ENCODE measurements at places on chromosomes 4 and X.

GRCh38 chr4:2287594-2287915 lies 25.6 kb upstream of the MXD4 start:
- no peak for DNase-seq

GRCh38 chr4:141375855-141376254 lies 155.2 kb downstream of the ZNF330 start:
- peak; percentile 65 for DNase-seq

DNA sequence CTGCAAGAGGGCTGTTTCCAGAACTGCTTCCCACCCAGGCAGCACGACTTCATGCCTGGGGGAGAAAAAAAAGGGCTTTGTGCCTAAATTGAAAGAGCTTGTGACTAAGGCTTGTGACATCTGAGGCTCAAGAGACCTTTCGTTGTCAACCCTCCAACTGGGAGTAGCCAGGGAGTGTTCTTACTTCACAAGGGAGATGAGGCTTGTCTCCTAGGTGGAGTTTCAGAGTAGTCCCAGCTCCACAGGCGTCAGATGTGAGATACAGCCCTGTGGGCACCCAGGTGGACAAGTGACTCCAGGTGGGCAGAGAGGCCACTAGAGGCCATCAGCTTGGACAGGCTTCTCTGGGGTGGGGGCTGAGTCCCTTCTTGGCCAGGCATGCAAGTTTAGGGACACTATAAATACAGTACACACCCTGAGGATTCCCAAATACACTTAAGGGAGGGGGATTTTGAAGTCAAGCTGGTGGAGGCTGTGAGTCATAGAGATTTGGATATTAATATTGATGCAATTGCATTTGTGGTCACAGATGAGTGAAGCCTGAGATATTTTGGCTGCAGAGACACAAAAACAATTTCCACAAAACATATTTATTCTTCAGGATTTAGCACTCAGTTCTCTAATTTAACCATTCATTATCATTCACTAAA lies 40.1 kb upstream of the SETD7 start:
- DNase-seq, result no peak

DNA sequence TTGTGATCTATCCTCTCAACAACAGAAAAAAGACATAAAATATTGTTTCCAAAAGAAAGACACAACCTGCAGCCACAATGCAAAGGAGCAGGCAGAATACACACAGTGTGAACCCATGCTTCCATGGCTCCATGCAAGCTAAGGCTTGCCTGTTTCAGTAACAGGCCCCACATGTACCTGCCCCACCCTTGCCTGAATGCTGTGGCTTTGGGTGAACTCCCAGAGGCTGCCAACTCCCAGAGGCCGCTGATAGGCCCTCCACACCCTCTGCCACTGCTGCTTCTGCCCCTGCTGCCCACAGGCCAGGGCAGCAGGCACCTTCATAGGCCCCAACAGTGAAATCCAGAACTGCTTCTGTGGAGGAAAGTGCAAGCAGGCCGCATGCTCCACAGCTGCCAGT lies 313.9 kb downstream of the CHIC1 start:
- DNase-seq, result no peak

Measured in endothelial cell of umbilical vein (primary cell).